ENCODE measurements at places on chromosomes 3 and 15.

GRCh38 chr3:172002512-172003078 is 36.8 kb upstream of the FNDC3B start:
- DNase-seq = no peak

DNA sequence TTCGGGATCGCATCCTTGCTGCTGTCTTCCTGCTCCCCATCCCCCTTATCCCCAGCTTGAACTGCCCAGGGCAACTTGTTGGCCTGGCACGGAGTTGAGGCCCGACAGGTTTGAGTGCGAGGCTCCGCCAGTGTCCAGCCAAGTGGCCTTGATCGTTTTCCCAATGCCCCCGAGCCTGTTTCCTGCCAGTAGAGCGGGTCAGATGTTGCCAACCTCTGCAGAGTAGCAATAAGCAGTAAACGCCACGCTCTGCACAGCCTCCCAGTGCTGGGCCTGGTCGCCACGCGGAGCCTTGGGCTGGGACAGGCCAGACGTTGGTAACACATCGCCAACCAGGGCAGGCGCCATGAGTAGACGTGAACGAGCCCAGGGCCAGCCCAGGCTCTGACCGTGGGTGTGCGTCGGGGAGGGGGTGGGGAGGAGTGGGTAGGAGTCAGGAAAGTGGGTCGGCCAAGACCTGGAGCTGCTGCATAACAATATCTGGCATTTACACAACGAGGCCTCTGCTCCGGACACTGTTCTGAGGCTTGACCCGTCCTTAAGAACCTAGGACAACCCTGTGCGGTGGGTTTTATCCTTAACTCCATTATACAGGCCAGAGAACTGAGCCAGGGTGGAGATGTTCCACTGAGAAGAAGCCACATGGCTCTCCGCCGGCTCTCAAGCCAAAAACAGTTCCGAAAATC is 444 bp upstream of the ABHD14A start:
- peak; percentile 49 for DNase-seq

DNA sequence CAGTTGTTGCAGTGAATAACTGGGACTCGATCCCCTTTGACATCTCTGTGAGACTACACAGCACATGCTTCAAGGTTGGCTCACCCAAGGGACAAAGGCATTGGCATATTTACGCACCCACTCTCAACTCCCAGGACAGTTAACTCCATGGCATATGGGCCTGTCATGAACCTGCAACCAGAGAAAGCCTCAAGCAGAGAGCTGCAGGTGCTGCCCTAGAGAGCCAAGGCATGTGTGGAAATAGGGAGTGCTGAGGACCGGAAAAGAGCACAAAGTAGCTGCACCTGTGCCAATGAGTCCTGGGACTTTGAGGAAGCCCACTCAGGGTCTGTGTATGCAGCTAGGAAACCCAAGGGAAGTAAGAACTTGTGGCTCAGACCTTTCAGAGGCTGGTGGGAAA is 32.9 kb upstream of the SLC24A5 start:
- DNase-seq = no peak

DNA sequence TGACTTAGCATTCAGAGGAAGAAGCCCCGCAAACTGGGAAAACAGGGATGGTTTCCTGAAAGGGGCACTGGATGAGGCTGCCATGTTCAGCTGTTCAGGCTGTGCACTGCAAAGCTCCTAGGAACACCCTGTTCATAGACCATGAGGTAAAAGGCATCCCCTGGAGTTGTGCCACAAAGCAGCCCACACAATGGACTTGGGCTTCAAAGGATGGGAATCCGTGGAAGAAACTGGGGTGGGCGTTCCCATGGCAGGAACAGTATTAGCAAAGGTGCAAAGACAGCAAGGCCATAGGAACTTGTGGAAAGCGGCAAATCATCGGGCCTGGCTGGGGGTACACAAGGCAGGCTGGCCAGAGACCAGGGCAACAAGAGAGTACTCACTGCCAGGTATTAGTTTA is 8.9 kb downstream of the OXTR start:
- DNase-seq = no peak

DNA sequence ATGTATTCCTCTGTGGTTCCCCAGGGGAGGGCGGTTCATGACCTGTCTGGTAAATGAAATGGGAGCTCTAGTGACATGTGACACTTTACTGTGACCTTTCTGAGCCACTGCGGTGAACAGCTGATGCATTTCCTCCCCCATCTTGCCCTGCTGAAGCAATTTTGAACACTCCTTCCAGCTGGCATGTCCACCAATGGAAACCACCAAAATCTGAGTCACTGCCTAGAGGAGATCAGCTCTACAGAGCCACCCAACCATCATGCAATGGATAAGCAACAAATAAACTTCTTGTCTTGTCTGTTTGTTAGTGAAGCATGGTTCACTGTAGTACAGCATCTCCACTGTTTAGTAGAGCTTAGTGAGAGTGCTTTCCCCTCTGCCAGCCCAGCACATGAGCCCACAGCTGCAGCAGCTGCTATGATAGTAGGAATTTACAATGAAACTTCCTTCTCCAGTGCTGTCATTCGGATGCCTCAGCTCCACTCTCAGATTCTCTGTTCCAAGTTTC is 479.4 kb downstream of the NTRK3 start:
- DNase-seq = no peak

GRCh38 chr3:149812606-149813366 is at the start of gene RNF13:
TSS of gene RNF13 (plus strand) at chr3:149813215. CDS start at chr3:149846027, 32,812 bp downstream.
- peak; percentile 91 for DNase-seq

GRCh38 chr3:59391131-59391530 is 341.3 kb upstream of the CFAP20DC start:
- no peak for DNase-seq

DNA sequence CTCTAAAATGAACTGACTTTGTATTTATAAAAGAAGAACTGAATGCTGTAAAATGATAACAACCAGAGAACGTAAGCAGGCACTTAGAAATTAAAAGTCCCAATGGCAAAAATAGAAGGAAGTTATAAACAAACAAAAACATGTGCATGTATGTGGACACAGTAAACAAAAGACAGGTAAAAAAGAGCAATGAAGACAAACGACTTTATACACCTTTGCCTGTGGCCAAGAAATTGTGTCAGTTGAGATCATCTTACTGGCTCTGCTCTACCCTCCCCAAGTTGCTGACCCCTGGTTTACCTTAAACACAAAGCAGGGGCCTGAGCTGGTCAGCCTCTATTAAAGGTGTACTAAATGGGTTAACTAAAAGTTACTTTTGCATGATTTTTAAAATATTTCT is 41.7 kb upstream of the GP5 start:
- DNase-seq = no peak

GRCh38 chr3:197499427-197499826 is 56.3 kb downstream of the BDH1 start:
- no peak for DNase-seq
